ENCODE measurements at places on chromosomes 3 and 15.

DNA sequence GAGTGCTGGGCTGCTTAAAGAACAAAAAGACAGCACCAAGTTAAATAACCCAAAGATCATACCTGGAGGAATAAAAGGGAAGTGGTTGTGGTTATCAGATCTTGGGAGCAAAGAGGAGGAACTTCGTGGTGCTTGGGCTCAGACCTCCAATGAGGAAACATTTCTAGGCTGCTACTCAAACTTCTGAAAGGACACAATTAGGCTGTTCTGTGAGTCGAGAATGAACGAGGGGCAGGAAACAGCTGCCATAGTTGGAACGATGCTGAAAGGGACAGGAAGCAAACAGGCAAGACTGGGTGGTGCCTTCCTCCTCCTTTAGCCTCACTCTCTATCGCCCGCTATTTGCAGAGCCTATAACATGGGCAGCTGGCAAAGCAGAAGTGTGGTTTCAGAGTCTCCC, 276.3 kb upstream of the ARRDC4 start:
- DNase-seq, result no peak

GRCh38 chr15:69444686-69445085, 7.9 kb upstream of the RPLP1 start:
- no peak for DNase-seq

DNA sequence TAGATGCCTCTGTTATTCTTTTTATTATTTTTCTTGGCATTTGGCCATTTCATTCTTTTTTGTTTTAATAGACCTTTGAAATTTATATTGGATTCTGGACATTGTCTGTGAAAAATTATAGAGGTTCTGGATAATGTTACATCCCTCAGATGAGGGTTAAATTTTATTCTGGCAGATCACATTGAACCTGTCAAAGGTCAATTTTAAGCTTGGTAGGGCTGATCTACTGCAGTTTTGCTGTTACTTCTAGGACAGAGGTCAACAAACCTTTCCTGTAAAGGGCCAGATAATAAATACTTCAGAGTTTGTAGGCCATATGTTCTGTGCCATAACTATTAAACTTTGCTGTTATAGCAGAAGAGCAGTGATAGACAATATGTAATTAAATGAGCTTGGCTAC, 318.9 kb upstream of the DPPA4 start:
- DNase-seq, result no peak

GRCh38 chr3:100725935-100726513, 16.7 kb downstream of the TFG start:
- no peak for DNase-seq

DNA sequence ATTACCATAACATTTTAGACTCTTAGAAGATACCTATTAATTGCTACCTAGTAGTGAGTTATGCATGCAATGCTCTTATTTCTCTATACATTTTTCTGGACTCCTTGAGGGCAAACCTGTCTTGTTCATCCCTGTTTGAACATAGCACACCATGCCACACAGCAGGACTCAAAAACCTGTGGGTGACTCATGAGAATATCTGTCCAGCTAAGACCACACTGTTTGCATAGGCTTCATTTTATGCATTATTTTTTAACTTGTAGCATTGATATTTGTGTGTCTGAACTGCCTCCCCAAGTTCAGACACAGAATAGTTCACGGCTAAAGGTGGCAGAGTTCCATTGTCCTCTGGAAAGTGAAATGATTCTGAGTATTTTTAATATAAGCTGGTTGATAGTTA, 1.8 kb downstream of the LMCD1 start:
- DNase-seq, result no peak

DNA sequence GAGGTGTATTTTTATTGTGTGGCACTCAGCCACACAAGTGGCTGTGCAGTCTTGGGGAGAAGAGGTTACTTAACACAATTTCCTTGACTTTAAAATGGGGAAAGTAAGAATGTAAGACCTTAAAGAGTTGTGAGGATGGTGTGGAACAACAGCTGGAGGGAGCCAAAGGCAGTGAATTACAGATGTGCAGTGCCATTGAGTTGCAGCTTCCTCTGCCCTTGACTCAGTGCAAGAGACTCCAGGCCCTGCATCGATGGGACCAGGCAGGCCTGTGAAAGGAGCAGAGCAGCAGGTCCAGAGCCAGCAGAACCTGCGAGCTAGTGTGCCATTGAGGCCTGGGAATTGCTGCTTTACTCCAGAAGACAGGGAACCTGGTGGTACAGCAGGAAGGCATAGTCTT, 27.2 kb downstream of the EEFSEC start:
- DNase-seq, result no peak

- DNase-seq, result no peak
These were observed 436.9 kb upstream of the TGFBR2 start for GRCh38 chr3:30169487-30169886.

DNA sequence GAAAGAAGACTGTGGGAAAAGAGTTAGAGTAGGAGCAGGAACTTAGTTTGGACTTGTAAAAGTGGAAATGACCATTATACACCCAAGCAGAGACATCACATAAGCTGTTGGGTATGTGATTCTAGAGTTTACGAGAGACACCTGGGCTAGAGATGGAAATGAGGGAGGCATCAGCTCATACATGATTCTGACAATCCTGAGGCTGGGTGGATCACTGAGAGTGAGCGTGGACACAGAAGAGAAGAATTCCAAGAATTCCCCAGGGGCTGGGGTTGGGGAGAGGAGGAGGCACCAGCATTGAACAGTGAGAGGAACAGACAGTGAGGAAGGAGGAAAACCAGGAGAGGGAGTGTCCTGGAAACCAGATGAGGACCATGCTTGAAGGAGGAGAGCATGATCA, 113.5 kb downstream of the KCNAB1 start:
- DNase-seq, result no peak

DNA sequence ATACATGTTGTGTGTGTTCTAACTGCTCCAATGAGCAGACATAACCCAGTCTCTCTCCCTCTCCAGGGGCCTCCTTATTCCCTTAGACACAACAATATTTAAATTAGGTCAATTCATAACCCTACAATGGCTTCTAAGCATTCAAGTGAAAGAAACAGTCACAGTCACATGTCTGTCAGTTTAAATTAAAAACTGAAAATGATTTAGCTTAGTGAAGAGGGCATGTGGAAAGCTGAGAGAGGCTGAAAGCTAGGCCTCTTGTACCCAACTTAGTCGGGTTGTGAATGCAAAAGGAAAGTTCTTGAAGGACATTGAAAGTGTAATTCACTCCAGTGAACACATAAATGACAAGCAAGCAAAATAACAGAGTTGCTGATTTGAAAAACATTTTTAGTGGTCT, 1519.6 kb downstream of the OTOL1 start:
- DNase-seq, result no peak

DNA sequence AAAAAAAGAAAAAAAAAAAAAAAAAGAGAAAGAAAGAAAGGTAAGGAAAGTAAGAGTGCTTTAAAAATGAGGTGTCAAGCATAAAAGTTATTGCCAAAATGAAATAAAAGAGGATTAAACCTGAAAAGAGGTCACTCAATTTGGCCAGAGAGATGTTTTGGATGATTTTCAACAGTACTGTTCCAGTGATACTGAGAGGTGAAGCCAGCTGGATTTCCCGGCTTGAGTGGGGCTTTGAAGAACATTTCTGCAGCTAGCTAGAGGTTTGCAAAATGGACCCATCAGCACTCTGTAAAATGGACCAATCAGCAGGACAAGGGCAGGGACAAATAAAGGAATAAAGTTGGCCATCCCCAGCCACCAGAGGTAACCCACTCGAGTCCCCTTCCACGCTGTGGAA, 128.5 kb downstream of the LSAMP start:
- no peak for DNase-seq

Measured in HCT116 (cell line).